ENCODE measurements at places on chromosomes 16 and 17. TPM values are rescaled to one million over a fixed set of nuclear protein-coding genes. Genes with fewer than 3 reads are reported as not detected.
A peak's percentile ranks its signal among the peaks of the same experiment; 100 is the strongest.

DNA sequence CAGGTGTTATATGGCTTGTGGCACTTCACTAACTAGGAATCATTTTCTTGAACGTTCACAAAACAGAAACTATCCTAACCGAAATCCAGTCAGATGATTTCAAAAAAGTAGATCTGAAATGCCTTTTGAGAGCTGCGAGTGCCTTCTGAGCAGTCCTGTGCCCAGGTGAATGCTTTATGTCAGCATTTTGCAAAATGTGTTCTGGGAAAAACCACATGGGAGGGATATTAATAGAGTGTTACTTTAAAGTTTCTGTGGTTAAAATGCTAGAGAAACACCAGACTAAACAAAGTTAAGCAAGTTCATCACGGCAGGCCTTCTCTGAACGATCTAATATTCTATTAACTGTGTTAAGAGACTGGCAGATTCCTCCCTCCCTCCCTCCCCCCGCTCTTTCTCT, 15.8 kb upstream of the RGS9 start:
- peak overlapping the region; percentile 75 for H3K4me3 ChIP-seq
- H3K27me3 ChIP-seq: peaks cover 8% of the 10 kb centered on the region
- no peaks in the 10 kb centered on the region for H3K36me3 ChIP-seq
- H3K27ac ChIP-seq: peak overlapping the region; percentile 78

DNA sequence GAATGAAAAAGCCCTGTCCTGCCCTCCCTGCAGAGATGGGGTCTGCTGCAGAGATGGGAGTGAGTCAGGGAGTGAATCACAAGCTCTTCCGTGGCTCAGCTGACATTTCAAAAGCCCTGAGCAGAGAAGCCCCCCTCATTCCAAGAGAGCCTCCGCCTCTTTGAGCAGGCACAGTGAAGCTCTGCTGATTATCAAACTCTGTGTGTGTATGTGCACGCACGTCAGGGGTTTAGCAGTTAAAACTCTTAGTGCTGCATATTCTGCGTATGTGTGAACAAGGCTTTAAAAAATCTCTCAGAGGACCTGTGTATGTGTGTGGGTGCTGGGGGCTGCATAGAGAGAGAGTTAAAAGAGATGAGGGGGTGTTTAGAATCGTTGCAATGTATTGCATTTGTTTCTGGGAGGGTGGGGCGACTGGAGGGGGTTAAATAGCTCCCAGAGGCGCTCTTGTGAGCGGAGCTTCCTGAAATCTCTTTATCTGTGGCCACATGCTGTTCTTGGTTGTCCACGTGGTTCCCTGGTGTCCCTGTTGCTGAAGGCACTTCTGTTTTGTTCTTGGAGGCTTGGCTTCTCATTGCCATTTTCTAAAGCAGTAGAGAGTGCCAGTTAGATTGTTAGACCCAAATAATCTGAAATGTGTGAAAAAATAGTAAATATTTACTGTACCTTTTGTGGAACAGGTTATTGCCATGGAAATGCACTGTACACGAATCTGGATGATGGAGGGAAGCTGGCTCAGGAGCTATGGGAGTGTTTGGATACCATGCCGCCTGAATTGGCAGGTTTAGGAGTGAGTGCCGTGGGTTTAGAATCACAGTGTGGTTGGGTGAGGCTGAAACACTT, 116.6 kb downstream of the PRKCB start:
- H3K27ac ChIP-seq: peak overlapping the region; percentile 27
- H3K4me3 ChIP-seq: no peak overlapping the region
- DNase-seq: no peak
- peaks cover 65% of the 10 kb centered on the region for H3K4me1 ChIP-seq

- H3K4me1 ChIP-seq: no peaks in the 10 kb centered on the region
- no peaks in the 10 kb centered on the region for H3K27me3 ChIP-seq
- no peaks in the 10 kb centered on the region for H3K36me3 ChIP-seq
- no peak for DNase-seq
- H3K4me3 ChIP-seq: no peak overlapping the region
- H3K27ac ChIP-seq: no peak overlapping the region
These were observed 21.4 kb upstream of the APRT start for GRCh38 chr16:88833086-88833485.

GRCh38 chr17:18015593-18015992, 23.4 kb downstream of the ATPAF2 start:
- H3K36me3 ChIP-seq: peaks cover 3% of the 10 kb centered on the region
- no peak overlapping the region for H3K27ac ChIP-seq
- no peaks in the 10 kb centered on the region for H3K27me3 ChIP-seq
- no peak for DNase-seq
- no peaks in the 10 kb centered on the region for H3K4me1 ChIP-seq
- H3K4me3 ChIP-seq: no peak overlapping the region

- H3K27me3 ChIP-seq: peaks cover 12% of the 10 kb centered on the region
- H3K27ac ChIP-seq: no peak overlapping the region
- DNase-seq: no peak
- H3K4me1 ChIP-seq: no peaks in the 10 kb centered on the region
- H3K36me3 ChIP-seq: peaks cover 5% of the 10 kb centered on the region
These were observed 28.2 kb upstream of the ZC3H18 start for GRCh38 chr16:88541831-88542616.

The GSPT1 gene
- total RNA-seq: 176 TPM

The QRICH2 gene
- total RNA-seq: 3.8 TPM

The MBTPS1 gene
- total RNA-seq: 57.8 TPM

Data from activated CD8-positive, alpha-beta memory T cell treated with anti-CD3 and anti-CD28 coated beads, Interleukin-2, amount 10 ng/mL, durations not matched to agents 7 days and 5 days (primary cell).